ENCODE measurements at places on chromosomes 2 and 18.

DNA sequence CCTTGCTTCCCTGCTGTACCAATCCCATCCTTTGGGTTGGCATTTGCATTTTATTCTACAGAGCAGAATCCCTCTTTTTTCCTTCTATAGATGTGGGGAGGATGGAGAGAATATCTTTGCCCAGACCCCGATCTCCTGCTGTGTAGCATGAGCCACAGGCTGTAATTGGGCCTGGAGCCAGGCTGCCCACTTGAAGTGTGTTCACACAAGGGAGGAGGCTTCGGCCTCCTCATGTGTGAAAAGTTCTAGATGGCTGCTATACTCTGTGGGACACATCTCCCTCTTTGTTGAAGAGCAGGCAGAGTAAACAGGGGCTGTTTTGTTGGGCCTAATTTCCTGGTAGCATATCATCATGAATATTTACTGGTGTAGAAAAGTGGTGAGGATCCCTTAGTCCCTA lies 126.3 kb downstream of the XRCC5 start:
- no peak for DNase-seq

DNA sequence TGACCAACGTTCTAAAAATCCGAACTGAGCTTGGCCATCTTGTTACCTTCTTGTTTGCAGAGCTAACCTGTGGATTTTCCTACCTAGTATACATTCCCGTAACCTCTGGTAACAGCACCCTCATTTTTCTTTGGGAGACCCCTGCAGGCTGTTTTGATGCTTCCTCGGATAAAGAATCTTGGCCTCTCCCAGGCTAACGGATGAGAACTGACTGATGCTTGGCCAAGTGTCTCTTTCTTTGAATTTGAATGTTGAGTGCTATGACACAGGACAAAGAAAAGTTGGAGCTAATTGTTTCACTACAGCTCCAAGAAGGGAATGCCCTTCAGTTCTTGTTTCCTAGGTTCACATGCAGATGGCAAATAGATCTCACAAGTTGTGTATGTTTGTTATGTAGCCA lies 19.3 kb upstream of the CAVIN2 start:
- no peak for DNase-seq

DNA sequence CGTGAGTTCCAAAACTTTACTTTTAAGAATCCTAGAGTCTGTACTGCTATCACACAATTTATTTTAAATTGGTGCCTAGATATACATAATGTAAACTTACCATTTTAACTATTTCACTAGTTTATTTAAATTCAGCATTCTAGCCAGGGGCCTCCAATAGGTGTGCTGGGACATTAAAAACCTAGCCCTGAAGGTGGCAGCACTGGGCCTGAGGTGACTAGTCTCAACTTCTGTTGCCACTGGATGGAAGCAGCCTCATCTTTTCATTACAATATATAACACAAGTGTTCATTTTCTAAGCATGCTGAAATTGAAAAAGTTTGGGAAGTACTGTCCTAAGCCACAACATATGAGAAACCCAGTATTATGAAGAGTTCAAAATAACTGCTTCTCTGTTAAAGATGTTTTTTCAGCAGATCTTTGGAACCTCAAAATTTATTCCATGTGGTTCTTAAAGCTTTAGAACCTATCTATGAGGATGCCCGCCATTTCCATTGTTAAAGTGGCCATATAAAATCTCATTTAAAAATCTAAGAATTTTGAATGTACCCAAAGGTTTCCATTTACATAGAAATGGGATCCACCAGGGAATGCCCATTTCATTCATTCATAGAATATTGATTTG lies 2.9 kb upstream of the RBBP8 start:
- DNase-seq: peak; percentile 41

- DNase-seq: no peak
Measured at GRCh38 chr2:164816900-164817299, 24.7 kb downstream of the COBLL1 start.

GRCh38 chr2:160632084-160632975 lies 138.7 kb upstream of the RBMS1 start:
- no peak for DNase-seq

DNA sequence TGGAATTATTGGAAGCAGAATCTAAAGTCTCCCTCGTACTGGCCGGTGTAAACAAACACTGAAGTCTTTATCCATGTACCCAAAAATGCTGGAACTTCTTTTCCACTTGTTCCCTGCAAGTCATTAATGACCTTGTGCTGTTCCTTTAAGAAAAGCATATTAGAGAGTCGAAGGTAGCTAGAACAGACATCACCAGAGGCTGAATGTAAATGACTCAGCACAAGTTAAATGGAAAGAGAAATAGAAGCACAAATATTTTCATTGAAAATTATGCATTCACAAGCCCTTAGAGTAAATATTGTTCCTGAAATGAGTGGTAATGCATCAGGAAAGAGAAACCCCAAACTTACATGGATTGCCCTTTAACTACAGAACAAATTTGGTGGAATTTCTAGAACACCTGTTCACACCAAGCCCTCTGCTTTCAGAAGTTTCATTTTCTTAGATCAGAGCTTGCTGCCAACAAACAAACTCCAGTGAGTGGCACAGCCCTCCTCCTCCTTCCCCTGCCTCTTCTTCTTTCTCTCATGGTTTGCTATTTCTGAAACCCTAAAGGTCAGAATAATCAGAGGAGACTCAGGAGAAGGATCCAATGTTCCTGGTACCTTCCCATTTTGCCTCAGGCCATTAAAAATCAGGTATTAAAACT lies 264.3 kb downstream of the TXNL1 start:
- no peak for DNase-seq

DNA sequence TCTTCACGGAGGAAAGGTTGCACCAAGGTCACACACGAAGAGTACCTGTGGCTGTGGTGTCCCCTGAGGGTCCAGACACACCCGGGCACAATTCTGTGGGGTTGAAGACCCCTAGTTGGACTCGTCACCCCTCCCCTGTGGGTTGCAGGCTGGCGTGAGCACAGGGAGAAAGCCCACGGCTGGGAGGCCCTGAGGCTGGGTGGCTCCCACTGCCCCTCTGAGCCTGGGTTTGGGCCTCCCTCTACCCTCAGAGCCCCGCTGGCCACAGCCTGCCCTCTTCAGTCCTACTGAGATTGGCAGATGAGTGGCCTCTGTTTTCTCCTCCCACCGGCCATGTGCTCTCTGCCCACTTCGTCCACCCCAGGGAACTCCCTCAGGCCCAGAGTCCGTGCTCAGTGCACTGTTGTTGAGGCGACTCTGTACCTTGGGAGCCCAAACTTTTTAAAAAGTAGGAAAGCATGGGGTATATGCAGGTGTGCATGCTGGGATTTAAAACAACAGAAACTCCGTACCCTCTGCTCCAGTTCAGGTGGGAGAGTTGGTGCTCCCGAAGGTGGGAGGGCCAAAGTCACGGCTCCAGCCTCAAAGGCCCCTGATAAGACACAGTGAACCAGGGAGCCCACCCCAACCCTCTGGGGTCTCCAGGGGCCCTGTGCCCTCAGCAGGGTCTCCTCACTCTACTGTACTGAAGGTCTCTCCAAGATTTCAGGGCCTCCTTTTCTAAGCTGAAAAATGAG lies 19.1 kb downstream of the RAMP1 start:
- DNase-seq: no peak

All from activated T-helper 1 cell treated with Interleukin-2 at 50 U/mL for 16 hours (primary cell).